Smooth muscle cell of the umbilical artery (primary cell): ENCODE measurements at places on chromosomes 3 and 15. TPM values are rescaled to one million over a fixed set of nuclear protein-coding genes. Genes with fewer than 3 reads are reported as not detected.

CMTM8 gene
- not detected in 2 replicates for total RNA-seq

STARD5 gene
- 6.7 and 14.3 TPM in 2 replicates for total RNA-seq

RHOV gene
- under 0.01 TPM in 1 of 2 replicates, not detected in the other for total RNA-seq

CD200 gene
- total RNA-seq: 33.3 and 66.5 TPM in 2 replicates

CTXN2 gene
- total RNA-seq: not detected in 2 replicates

RYR3 gene
- 0.42 TPM in 1 of 2 replicates, not detected in the other for total RNA-seq

HACD2 gene
- total RNA-seq: 19.8 and 26.4 TPM in 2 replicates

PLA2G4E gene
- not detected in 2 replicates for total RNA-seq

TMEM212 gene
- total RNA-seq: not detected in 2 replicates

LYZL4 gene
- total RNA-seq: not detected in 2 replicates

ARIH2 gene
- total RNA-seq: 65.9 and 78.8 TPM in 2 replicates

ERICH6 gene
- not detected in 2 replicates for total RNA-seq

MUC20 gene
- 0.37 TPM in 1 of 2 replicates, not detected in the other for total RNA-seq

ARRDC4 gene
- 11.0 and 11.5 TPM in 2 replicates for total RNA-seq

ARF4 gene
- 347 and 367 TPM in 2 replicates for total RNA-seq

DGKG gene
- 3.9 and 6.7 TPM in 2 replicates for total RNA-seq

OSTN gene
- 1.8 and 23.8 TPM in 2 replicates for total RNA-seq

SPINK8 gene
- total RNA-seq: not detected in 2 replicates

GUCA1C gene
- total RNA-seq: not detected in 2 replicates

CCK gene
- 0.55 TPM in 1 of 2 replicates, not detected in the other for total RNA-seq

CHRM5 gene
- under 0.01 TPM in 1 of 2 replicates, not detected in the other for total RNA-seq

CACNA1D gene
- not detected in 2 replicates for total RNA-seq

HGD gene
- 2.1 and 3.0 TPM in 2 replicates for total RNA-seq

TRIM42 gene
- total RNA-seq: not detected in 2 replicates

TMEM158 gene
- total RNA-seq: 54.9 and 70.1 TPM in 2 replicates

LHFPL4 gene
- total RNA-seq: not detected in 2 replicates

SLC6A1 gene
- total RNA-seq: under 0.01 and 0.05 TPM in 2 replicates

CADPS gene
- 16.9 and 57.3 TPM in 2 replicates for total RNA-seq

FOXL2NB gene
- not detected in 2 replicates for total RNA-seq

TIMP4 gene
- total RNA-seq: 1.8 and 2.1 TPM in 2 replicates

LTK gene
- total RNA-seq: under 0.01 and 0.18 TPM in 2 replicates

TUSC2 gene
- total RNA-seq: 9.3 and 18.4 TPM in 2 replicates

LSAMP gene
- total RNA-seq: 5.7 and 40.1 TPM in 2 replicates
